Stimulated activated CD8-positive, alpha-beta memory T cell treated with anti-CD3 and anti-CD28 coated beads, Interleukin-7, amount 100 ng/mL, for 1 hour (primary cell): ENCODE measurements at places on chromosomes 4 and X.

DNA sequence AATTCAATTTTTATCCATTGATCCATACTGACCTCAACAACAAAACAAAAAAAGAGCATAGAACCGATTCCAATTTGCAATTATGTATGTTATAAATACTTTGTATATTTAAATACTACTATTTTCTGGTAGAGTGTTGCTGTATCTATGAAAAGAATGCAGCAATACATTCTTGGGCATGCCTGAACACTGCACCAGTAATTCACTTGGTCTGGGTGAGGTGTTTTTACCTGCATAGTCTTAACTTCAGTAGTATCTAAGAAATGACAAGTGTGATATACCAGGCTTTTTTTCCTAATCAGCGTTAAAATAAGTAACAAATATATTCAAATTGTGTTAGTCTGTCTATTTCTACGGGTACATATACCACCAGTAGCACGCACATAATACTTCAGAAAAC, 120.2 kb downstream of the KLHL13 start:
- no peak for DNase-seq

DNA sequence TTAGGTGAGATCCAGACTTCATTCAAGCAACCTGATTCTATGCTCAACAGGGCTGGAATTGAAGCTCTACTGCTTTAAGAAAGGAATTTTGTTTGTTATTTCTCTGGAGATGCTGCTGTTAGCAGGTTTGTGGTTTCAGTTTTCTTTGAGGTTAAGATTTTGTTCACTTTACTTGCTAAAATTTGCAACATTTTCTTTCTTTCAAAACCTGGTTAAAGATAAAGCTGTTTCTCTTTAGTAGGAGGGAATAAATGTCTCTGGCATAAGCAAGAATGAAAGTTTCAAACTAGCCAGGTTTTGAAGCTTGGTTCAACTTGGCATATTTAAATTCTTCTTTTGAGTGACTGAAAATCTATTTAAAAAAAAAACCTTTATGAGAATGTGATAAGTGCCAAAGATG, 660.6 kb upstream of the NR3C2 start:
- no peak for DNase-seq

DNA sequence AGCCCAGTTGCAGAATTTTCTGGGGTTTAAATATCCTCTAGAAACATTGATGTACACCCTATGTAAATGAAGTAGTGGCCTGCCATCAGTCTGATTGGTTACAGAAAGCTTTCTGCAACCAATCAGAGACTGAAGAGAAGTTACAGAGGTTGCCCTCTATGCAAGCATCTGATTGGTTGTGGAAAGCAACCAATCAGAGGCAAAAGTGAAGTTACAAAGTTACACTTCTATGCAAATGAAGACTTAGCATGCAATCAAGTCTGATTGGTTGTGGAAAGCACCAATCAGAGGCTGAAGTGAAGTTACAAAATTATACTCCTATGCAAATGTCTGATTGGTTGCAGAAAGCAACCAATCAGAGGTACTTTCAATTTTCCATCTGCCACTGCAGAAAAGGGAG, 51.9 kb upstream of the USP9X start:
- no peak for DNase-seq

- DNase-seq = no peak
These were observed 171.3 kb downstream of the SNCA start for GRCh38 chr4:89665662-89666061.
